ENCODE measurements at places on chromosomes 13 and 19.

GRCh38 chr13:98534821-98535220, 42.1 kb downstream of the STK24 start:
- no peak for DNase-seq

- DNase-seq, result no peak
Observed at GRCh38 chr13:39855236-39855635, 199.8 kb downstream of the COG6 start.

- peak; percentile 78 for DNase-seq
Observed at GRCh38 chr13:22173610-22174009, 502.7 kb downstream of the FGF9 start.

- peak; percentile 32 for DNase-seq
Observed at GRCh38 chr19:49896863-49897621, at the start of gene IL4I1. Gene IL4I1 (minus strand): TSS chr19:49896887. CDS start chr19:49896160, 727 bp downstream.

DNA sequence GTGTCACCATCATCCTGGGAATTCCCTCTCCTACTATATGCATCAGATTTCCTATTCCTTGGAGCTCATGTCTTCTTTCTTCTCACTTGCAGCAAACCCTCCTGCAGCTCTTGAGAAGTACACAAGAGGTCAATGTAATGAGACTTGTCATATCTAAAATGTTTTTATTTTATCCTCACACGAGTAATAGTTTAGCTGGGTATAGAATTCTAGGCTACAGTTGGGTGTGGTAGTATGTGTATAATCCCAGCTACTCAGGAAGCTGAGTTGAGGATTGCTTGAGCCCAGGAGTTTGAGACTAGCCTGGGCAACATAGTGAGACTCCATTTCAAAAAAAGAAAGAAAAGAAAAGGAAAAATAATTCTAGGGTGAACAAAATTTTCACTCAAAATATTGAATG, 24.4 kb downstream of the EEF1AKMT1 start:
- DNase-seq, result no peak

DNA sequence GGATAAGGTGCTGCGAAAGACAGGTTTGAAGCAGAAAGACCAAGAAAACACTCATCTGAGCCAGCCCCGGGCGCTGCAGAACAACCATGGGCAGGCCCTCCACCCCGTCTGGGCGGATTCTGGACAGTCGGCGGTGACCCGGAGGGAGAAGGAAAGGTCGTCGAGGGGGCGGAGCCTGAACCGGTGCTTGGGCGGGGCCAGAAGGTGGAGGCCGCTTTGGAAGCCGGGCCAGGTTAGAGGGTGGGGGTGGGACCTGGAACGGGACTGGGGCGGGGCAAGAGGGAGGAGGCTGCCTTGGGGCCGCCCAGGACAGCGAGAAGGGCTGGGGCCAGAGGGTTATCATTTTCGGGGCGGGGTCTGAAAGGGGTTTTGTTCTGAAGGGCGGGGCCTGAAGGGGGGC, 5.0 kb upstream of the ZNF765 start:
- DNase-seq, result peak; percentile 6

- DNase-seq, result no peak
Observed at GRCh38 chr19:38877781-38878574, at the start of gene RINL. Gene RINL (minus strand): TSS chr19:38878275. CDS start chr19:38876742, 1,533 bp downstream.

GRCh38 chr13:28558567-28558966, 63.6 kb upstream of the FLT1 start:
- DNase-seq, result peak; percentile 11

GRCh38 chr13:21837841-21838551, 167.1 kb downstream of the FGF9 start:
- DNase-seq, result peak; percentile 87
